Naive thymus-derived CD4-positive, alpha-beta T cell (primary cell): ENCODE measurements at places on chromosomes 7 and 10. TPM values are rescaled to one million over a fixed set of nuclear protein-coding genes. Genes with fewer than 3 reads are reported as not detected.

GRCh38 chr10:118565301-118566075 lies 30.0 kb downstream of the PRLHR start:
- DNase-seq = no peak

GRCh38 chr7:14201353-14201752 lies 211.9 kb upstream of the ETV1 start:
- no peak for DNase-seq

GRCh38 chr10:108765794-108766193 lies 1157.5 kb downstream of the XPNPEP1 start:
- DNase-seq = no peak

DNA sequence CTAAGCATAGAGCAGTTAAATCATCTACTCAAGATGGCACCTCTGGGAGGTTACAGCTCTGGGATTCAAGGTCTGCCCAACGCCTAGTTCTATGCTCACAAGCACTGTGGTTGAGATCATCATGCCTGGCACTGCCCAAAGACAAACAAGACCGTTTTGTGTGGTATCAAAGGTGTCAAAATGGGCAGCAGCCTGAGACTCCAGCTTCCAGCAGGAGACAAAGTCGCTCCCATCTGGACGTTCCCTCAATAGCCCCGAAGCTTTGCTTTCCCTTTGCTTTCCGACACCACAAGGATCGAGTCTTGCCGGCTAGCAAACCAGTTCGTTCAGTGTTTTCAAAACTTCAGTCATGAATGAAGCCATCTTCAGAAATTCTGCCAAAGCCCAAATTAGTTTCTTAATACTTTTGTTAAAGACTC lies 5.1 kb downstream of the HABP2 start:
- DNase-seq = no peak

GRCh38 chr10:83555264-83555663 lies 584.0 kb upstream of the GHITM start:
- DNase-seq = no peak

GRCh38 chr10:93601146-93601773 lies at the start of gene RBP4:
RBP4 (minus strand) TSS chr10:93601235; CDS start chr10:93601028, 207 bp downstream.
- DNase-seq = no peak

DNA sequence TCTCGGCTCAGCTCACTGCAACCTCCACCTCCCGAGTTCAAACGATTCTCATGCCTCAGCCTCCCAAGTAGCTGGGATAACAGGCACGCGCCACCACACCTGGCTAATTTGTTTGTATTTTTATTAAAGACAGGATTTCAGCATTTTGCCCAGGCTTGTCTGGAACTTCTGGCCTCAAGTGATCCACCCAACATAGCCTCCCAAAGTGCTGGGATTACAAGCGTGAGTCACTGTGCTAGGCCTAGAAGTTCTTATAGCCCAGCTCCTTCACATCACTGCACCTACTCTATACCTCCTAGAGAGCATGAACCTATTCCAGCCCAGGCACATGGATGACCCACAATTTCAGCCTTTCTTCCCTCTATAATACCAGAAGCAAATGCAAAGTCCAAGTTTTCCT lies 1.3 kb upstream of the BLOC1S2 start:
- DNase-seq = no peak

DNA sequence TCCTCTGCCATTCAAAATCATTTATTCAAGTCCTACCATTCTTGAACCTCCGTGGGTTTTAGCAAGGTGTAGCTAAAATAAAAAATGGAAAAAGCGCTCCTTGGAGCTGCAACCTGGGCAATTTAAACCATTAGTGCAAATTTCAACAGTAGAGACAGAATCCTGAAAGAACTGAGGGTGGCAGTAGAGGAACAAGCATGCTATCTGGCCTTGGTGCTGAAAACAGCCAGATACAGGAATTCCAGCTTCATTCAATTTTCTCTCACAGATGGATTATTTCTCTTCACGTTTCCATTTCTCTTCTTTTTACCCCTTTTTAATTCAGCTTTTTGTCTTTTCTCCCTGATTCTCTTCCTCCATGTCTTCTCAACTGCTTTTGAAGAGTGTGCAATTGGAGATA lies 77.7 kb downstream of the OTUD1 start:
- DNase-seq = no peak

DNA sequence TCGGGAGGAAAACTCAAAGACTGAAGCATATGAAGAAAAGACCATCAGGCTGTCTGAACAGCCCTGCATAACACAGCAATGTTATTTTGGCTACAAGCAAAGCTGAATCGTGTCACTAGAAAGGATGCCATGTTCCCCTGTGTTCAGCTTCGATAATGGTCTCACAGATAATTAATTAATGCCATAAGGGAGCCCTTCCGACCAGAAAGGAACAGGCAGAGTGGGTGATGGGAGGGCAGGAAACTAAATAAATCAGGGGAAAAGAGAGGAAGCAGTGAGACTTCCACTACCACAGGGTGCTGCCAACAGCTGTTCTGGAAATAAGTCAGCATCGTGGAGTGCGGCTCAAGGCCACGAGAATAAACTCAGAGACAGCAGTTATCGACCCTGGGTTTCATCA lies 3.2 kb downstream of the PTPRN2 start:
- DNase-seq = no peak

DNA sequence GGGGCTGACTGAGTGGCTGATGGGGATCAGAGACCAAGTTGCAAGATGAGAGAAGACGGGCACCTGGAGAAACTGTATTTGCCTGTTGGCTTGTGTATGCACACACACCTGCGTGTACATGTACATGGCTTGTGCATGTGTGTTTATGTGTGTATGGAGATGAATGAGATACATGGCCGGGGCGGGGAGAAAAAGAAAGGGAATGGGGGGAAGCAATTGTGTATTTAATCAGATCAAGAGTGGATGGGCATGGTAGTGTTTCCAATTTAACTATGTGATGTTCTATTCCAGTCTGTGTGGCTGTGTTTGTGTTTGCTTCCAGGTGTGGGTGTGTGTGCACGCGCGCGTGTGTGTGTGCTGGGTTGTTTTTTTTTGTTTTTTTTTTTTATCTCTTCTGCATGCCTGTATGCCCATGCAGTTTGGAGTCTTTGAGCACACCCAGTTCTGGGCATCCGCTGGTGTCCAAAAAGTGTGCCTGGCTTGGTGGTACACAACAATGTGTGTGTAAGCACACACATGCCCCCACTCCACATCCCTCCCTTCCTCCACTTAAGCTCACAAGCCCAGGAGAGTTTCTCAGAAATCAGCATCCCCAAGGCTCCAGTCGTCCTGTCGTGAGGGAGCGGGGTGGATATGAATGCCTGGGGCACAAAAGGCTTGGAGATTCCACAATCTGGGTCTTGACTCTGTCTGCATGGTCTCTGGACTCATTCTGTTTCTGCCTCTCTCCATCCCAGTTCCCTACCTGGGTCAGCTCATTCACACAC lies 2.5 kb upstream of the VGF start:
- no peak for DNase-seq

DNA sequence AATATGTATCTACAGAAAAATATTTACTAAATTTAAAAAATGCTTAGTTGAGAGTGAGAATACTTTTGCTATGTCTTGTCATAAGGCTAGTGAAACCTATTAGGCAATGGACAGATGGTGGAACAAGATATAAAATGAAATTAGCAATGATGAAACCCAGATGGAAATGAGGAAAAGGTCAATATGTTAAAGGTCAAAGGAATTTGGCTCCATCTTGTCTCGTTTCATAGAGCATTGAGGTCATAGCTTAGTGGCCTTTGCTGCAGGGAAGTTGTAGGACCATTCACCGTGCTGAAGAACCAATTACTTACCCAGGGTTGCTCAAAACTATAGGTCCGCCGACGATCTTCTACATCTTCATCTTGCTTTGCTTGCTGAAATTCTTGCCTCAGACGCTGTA lies 683.9 kb downstream of the PARD3 start:
- DNase-seq = no peak

- no peak for DNase-seq
These were observed 76.5 kb upstream of the ITPRID1 start for GRCh38 chr7:31437250-31437865.

GRCh38 chr7:129986600-129986999 lies 33.8 kb upstream of the UBE2H start:
- no peak for DNase-seq

- DNase-seq = no peak
These were observed 34.4 kb upstream of the CAV2 start for GRCh38 chr7:116465125-116465524.

DNA sequence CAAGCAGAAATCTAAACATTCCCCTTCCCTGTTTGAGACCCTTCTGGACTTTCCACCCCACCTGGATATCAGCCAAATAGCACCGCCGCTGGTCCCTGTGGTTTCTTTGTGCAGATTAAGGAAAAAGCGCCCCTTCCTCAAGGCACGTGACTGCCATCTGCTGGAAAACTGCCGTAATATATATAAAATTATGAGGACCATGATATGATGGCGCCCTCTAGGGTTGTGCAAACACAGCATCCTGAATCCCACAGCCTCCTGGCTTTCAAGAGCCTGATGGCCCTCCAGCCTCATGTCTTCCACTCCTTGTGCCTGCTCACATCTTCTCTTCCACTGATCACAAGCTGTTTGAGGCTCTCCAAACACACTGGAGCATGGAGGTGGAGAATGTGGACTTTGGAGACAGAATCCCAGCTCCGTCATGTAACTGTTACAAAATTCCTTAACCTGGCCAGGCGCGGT lies 121.3 kb downstream of the MYL10 start:
- peak; percentile 13 for DNase-seq

DNA sequence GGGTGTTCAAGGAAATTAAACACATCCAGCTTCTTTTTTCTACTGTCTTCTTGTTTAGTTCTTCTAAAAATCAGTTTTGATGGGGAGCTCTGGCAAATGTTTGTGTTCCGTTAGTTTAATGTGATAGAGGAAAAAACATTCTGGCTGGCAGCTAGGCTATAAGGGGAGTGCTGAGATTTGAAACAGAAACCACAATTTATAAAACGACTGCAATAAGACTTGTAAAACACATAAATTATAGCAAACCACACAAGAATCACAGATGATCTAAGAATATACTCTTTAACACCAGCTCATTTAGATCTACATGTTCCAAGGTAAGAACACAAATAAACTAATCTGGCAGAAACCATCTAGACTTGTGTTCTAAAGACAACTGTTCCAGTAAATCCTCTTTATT lies 425.5 kb downstream of the CNTNAP2 start:
- no peak for DNase-seq

GRCh38 chr10:88090568-88091214 lies 227.3 kb downstream of the PTEN start:
- DNase-seq = no peak

DNA sequence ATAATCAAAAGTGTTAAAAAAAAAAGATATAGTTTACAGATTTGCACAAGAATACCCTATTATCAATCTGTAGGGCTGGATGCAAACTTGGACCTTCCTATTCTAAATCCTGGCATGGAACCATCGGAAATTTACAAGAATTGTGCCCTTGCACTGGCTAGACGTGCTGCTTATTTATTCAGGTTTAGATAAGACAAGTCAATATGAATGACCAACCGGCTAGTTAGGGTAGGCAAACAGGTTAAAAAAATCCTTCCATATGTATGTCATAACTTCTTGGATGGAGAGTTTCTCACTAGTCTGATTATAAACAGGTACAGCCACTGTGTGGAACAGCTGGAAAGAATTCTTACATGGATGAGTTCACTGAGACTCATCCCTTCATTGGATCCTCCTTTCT lies 41.4 kb downstream of the PKD1L1 start:
- DNase-seq = no peak

DNA sequence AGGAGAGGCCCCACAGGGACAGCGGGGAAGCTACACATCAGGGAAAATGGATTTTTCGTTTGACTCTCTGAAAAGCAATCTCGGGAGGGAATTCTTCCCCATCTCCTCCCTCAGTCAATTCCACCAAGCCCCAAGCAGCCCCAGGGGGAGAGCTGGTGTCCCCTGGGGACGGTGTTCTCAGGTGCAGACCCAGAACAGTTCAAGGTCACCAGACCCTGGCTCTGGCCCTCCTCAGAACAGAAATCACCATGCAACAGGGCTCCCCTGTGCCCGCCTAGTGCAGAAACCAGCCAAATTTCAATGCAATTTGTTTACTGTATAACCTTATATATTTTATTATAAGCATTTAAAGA lies 34.1 kb downstream of the GSDME start:
- no peak for DNase-seq

DNA sequence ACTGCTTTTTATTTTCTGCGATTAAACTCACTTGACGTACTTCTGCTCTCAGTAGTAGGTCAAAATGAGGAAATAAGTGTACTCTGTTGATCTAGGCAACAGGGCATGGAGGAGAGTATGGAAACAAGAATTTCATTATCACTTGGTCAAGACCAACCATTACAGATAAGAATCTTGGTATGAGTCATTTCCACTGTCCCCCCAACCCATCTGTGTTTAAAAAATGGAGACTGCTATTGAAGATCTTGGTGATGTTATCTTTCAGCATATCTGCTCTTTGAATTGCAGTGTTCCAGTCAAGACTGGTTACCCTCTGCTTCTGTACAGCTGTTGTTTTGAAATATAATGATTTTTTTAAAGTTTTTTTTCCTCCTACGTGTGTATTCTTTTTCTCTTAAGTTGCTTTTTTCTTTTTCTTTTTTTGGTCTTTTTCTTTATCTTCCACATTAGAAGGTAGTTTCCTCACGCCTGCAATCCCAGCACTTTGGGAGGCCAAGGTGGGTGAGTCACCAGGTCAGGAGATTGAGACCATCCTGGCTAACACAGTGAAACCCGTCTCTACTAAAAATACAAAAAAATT lies 11.7 kb downstream of the STAM start:
- DNase-seq = no peak

DNA sequence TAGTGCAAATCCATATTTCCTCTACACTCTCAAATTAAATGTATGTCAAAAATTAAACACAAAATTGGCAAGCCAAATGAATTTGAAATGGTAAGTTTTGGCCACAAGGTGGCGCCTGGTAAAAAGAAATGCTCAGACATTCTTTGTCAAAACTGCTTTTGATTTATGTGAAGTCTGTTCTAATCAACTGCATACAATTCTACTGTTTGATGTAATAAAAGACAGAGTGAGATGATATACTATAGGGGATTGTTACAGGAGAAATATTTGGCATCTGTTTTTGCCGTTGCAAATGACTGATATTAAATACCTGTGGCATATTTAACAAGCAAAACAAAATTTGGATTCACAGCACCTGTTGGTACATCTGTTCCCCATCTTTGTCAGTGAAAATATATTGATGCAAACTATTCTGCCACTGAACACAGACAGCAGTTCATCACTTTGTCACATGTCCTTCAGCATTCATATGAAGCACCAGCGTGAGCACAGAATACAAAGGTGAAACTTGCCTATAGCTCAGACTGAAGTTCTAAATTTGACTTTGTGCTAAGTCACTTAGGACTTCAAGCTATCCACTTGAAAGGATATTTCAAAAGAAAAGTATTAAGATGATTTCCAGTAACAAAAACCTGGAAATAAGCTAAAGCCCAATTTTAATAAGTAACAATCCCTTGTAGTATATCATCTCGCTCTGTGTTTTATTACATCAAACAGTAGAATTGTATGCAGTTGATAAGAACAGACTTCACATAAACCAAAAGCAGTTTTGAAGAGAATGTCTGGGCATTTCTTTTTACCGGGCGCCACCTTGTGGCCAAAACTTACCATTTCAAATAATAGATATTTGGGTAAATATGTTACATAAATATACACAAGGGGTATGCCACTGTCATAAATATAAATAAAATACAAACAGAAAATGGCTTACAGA lies 10.2 kb upstream of the CH25H start:
- DNase-seq = peak; percentile 56

- no peak for DNase-seq
These were observed 1.9 kb upstream of the GPR146 start for GRCh38 chr7:1042492-1042833.

APBB1IP gene
- total RNA-seq = 70.3 and 71.7 TPM in 2 replicates

VAX1 gene
- total RNA-seq = not detected

SGPL1 gene
- total RNA-seq = 20.9 TPM

FAM241B gene
- total RNA-seq = 13.9 TPM

SRI gene
- total RNA-seq = 60.0 TPM

NCF1 gene
- 7.4 TPM for total RNA-seq

GOT1 gene
- total RNA-seq = 8.0 TPM
